ENCODE measurements at places on chromosomes 7 and 10. TPM values are rescaled to one million over a fixed set of nuclear protein-coding genes. Genes with fewer than 3 reads are reported as not detected.

- peak; percentile 14 for DNase-seq
Measured at GRCh38 chr10:126294451-126294850, 93.8 kb downstream of the ADAM12 start.

- no peak for DNase-seq
Measured at GRCh38 chr7:2611401-2611800, 20.4 kb upstream of the TTYH3 start.

The KIN gene
- 10.6 TPM for polyA plus RNA-seq

DNA sequence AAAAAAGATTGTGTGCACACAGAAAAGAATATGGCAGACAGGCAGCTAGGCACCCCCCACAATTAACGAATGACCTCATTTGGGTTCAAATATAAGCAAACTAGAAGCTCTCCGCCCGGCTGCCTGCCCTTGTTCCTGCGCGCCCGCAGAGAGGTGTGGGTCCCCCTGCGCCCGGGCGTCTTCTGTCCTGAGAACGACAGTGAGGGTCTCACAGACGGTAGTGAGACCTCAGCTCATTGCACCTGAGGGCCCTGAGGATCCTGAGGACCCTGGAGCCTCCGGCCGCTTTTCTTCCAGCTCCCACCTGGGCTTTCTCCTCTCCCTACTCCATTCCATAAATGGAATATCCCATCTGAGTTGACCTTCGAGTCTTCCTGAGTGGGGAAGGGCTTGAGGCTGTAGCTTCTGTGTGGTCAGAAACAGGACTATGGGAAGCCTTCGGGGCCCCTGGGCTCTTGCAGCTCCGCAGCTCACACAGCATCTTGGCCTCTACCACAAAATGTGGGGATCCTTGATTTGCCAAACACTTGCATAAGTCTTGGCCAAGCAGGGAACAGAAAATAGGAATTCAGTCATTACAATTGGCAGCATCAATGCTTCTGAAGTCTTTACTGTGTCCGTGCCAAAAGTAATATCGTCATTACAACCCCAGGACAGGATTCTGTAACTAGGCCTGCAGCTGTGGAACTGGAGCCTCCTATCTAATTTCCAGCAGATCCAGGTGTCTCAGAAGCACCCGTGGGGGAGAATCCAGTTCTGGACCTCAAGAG lies 43.8 kb downstream of the JAKMIP3 start:
- DNase-seq, result no peak

The JCAD gene
- 7.0 TPM for polyA plus RNA-seq

DNA sequence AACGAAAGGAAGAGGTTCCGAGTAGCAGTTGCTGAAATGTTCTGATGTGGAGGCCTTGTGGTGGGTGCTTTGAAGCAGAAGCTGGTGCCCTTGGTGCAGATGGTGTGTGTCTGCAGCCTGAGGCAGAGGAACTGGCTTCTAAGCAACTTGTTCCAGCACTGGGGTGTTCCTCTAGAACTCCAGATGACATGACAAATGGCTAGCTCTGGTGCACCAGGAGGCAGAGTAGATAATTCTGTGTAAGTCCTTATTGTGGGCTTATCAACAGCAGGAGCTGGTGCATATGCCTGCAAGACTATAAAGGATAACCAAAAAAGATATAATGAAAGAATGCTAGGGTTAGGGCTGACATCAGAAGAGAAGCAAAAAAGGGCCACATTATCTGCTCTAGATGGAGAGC lies 76.5 kb downstream of the ARL5B start:
- DNase-seq, result no peak

DNA sequence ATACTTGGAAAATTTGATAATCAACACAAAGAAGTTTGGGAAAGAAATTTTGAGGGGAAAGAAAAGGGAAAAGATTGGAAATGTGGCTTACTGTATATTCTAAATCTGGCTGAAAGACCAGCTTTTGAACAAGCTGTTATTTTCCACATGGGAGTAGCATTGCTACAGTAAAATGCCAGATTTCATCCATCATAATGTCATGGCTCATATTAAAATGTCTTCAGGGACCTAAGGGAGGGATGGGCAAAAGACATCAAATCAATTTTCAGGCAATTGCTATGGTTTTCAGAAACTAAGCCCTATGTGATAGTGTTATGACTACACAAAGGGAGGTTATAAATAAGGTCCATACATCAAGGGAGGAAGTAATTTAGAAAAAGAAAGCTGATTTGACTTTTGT lies 1116.9 kb upstream of the CELF2 start:
- DNase-seq, result no peak

GRCh38 chr7:42522227-42522991 lies 285.4 kb upstream of the GLI3 start:
- peak; percentile 55 for DNase-seq

- DNase-seq, result no peak
Measured at GRCh38 chr10:74912682-74913081, 86.3 kb downstream of the KAT6B start.

The CRHR2 gene
- polyA plus RNA-seq, result 0.19 TPM

GRCh38 chr10:46285966-46286620 lies 704 bp upstream of the ANTXRL start:
- no peak for DNase-seq

GRCh38 chr10:35328404-35329037 lies 7.8 kb upstream of the CCNY start:
- no peak for DNase-seq

GRCh38 chr7:106199813-106200364 lies 84.9 kb downstream of the NAMPT start:
- no peak for DNase-seq

DNA sequence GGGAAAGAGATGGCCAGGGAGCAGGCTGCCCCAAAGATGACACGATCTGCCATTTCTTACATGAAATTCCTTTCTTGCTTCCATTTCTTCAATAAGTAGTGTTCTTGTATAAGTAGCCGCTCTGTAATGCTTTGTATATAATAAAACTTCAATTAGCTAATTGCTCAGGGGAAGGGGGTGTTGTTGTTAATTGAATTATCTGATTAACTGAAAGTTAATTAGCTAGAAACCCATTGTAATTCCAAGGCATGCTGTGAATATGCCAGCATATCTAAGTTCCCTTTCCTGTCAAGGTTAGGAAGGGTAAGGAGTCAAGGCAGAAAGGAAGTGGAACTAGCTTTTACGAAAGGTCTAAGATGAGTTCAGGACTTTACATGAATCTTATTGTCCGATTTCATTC lies 765.9 kb downstream of the TYW1 start:
- no peak for DNase-seq

The OR2A7 gene
- polyA plus RNA-seq, result 1.6 TPM

DNA sequence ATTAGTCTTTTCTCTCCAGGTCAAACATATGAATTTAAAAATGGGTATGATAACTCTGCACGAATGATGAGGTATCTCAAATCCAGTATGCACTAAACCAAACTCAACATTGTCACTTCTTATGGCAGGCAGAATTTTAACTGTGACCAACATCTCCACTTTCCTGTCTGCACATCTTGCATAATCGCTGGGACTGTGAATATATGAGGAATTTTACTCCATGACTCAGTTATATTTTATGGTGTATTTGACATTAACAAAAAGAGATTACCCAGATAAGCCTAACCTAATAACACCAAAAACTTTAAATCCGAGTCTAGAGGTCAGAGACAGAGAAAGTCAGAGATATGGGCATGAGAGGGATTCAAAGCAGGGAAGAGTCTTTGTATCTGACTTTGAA lies 454.5 kb upstream of the SEMA3D start:
- no peak for DNase-seq

The PIP gene
- not detected for polyA plus RNA-seq

DNA sequence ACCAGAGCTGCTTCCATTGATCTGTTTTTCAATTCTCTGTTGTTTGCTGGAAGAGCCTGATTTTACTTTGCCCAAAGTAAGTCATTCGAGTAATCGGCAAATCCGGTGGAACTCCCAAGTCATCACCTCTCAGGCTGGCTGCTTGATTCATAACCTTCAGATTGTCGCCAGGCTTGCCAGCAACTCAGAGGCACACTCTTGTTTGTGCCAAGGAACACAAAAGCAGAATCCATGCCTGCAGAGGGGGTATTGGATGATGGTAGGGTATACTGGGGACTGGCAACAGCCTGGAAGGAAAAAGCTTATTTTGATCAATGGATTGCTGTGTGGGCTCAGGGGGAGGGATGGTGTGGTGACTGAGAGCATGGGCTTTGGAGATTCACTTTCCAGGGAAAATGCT lies 542.4 kb downstream of the SORCS3 start:
- no peak for DNase-seq

The MMP21 gene
- polyA plus RNA-seq, result 0.22 TPM

The DNA2 gene
- polyA plus RNA-seq, result 1.5 TPM

- DNase-seq, result peak; percentile 61
Measured at GRCh38 chr7:99379043-99379577, 4.6 kb downstream of the ARPC1B start.

DNA sequence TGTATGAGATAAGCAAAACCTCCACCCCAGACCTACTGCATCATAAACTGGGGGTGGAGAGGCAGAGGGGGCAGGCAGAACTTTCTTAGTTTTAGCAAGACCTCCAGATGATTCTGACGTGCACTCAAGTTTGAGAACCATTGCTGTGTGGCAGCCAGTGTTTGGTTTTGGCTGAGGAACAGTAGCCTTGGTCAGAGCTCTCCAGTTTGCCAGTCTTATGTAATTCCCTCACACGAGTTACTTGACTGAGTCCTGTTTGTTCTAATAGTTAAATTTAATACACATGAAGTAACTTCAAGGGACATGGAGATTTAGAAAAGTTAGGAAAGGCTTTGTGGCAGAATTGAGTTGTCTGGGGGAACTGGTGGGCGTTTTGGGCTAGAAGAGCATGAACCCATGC lies 38.5 kb downstream of the GARS1 start:
- no peak for DNase-seq

- DNase-seq, result no peak
Measured at GRCh38 chr10:126016156-126016805, 119.9 kb downstream of the FANK1 start.

GRCh38 chr7:32535162-32535702 lies 39.9 kb downstream of the AVL9 start:
- no peak for DNase-seq

DNA sequence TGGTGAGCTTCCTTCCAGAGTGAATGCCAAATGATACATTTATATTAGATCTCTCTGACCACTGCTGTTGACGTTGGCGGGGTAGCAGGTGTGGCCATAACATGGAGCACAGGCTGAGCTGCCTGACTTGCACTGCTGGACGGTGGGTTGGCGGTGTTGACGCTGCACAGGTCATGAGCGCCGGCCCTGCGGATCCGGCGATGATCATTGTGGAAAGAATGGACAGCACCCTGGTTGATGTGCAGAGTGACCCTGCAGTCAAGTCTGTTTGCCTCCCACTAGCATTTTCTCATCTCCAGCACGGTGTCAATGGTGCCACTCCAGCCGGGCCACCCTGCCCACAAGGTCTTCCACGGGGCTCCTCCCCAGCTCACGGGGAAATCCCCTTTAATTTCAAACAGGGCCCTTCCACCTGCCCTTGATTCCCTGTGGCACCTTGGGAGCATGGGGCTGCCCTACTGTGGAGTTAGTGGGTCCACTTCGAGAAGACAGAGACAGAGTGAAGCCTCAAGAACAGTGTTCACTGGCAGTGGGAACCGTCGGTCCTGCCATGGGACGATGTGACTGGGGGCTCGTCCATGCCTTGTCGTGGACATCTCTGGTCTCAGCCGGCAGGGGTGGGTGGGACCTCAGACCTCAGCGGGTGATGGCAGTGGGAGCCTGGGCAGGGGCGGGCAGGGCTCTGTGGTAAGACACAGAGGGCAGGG lies 613.5 kb downstream of the PTPRN2 start:
- DNase-seq, result no peak

The ACHE gene
- 16.3 TPM for polyA plus RNA-seq

DNA sequence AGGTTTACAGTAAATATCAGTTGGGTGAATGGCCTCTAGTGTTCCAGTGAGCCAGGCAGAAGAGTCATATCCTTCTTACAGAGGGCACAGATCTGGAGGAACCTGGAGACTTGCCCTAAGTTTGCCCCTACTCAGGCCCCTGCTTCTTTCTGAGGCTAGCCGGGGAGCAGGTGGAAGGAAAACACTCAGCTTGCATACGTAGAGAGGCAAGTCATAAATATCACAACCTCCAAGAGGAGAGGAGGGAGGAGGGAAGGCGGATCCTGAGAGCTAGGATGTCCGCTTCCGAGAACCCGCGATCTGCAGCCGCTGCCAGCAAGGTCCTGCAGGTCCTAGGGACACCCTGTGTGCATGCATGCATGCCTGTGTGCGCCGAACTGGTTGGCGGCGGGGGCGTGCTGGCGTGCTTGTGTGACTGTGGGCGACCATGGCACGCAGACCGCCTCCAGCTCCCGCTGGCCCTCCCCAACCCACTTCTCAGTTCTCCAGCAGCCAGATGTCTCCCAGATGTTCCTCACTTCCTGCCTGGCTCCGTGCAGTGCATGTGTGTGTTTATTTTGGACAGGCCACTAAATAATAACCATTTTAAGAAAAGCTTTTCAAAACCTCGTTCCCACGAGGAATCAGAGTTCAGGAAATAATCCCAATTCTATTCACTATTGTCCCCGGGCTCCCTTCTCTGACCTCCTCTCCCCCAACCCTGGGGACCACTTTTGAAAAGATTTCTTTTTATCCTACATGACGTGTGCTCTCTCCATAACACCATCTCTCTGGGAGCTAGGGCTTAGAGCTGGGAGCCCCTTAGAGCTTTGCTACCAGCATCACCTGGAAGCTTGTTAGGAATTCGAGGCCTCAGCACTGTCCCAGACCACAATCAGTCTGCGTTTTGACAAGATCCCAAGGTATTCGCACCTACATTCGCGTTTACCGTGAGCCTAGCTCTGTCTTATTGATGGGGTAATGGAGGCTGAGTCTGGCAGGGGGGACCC lies 32.4 kb downstream of the UNC5B start:
- peak; percentile 66 for DNase-seq

DNA sequence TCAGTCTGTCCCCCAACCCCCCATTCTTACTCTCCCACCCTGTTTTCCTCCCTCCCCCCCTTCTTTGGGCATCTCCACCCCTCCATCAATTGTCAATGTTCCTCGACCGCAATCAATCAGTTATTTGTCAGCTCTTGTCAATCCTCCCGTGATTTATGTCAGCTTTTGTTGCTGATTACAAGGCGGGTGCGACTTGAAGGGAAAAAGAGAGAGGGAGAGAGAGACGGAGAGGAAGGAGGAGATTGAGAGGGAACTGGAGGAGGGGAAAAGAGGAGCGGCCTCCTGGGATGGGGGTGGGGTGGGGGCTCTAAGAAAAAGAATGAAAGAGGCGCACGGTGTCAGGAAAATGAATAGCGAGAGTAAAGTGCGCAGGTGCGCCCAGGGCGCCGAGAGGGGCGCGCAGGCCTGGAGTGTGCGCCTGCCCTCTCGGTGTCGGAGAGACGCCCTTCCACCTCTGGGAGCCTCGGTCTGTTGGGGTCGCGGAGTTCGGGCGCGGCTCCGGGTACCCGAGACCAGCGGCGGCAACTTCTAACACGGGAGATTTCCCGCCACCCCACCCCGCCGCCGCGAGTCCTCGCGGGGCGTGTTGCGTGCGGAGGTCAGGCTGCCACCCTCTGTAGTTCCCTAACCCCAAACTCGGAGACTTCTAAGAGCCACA lies 1.1 kb upstream of the ZNF503 start:
- peak; percentile 87 for DNase-seq

DNA sequence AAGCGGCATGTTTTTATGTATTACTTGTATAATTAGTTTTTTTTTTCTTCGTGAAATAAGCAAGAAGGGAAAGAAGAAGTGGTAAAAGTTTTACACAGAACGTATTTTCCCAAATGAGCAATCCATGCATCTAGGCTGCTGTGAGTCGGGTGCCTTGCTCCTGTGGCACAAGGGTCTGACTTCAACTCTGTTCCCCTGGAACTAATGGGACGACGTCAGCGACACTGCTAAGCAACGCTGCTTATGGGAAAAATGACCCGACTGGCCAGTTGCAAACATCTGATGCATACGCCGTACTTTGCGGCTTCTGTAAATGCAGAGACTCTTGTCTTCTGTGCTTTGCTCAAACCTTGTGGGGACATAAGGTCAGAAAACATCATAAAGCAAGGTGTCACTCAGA lies 66.3 kb downstream of the MPP7 start:
- DNase-seq, result no peak

GRCh38 chr10:85993840-85994507 lies 372.6 kb downstream of the GRID1 start:
- no peak for DNase-seq

Data from hepatocyte (in vitro differentiated cells).